Type B pancreatic cell (in vitro differentiated cells): ENCODE measurements at places on chromosomes 16 and 17. TPM values are rescaled to one million over a fixed set of nuclear protein-coding genes. Genes with fewer than 3 reads are reported as not detected.

Gene ZMYND15
- total RNA-seq = 0.70 and 1.4 TPM in 2 replicates

Gene KRTAP9-2
- not detected in 2 replicates for total RNA-seq

Gene P2RX1
- 0.36 TPM in 1 of 2 replicates, not detected in the other for total RNA-seq

Gene KRTAP2-1
- total RNA-seq = not detected in 2 replicates

Gene FAM234A
- total RNA-seq = 125 and 143 TPM in 2 replicates

Gene ATP2C2
- 12.2 and 19.3 TPM in 2 replicates for total RNA-seq

Gene TNFSF13
- 2.4 and 3.5 TPM in 2 replicates for total RNA-seq

Gene TBC1D3C
- not detected in 2 replicates for total RNA-seq

Gene KRT31
- total RNA-seq = 0.79 TPM in 1 of 2 replicates, not detected in the other

DNA sequence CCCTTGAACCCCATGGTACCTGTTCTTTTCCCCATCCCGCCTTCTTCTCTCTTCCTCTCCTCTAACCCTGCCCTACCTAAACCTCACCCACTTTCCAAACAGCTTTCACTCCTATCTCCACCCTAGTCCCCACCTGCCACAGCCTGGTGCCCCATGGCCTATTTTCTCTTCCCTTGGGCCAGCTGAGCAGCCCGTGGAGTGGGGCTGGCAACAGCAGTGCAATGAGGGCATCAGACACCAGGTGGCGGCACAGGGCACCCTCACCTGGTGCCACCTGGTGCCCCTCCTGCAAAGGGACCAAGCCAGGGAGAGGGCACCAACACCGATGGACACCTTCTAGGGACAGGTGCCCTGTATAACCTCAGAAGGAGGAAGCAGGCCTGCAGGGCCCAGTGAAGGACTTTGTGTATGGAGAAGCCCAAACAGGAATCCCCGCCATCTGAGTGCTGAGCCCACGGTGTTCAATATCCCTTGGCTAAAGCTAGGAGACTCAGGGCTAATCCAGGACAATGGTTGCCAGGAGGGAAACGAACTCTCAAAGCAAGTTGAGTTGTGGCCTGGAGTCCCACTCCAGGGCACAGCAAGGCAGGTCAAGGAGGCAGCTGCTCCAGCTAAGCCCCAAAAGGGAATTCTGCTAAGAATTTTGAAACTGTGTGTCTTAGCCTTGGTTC lies 4.0 kb upstream of the ABCC3 start:
- DNase-seq = no peak

DNA sequence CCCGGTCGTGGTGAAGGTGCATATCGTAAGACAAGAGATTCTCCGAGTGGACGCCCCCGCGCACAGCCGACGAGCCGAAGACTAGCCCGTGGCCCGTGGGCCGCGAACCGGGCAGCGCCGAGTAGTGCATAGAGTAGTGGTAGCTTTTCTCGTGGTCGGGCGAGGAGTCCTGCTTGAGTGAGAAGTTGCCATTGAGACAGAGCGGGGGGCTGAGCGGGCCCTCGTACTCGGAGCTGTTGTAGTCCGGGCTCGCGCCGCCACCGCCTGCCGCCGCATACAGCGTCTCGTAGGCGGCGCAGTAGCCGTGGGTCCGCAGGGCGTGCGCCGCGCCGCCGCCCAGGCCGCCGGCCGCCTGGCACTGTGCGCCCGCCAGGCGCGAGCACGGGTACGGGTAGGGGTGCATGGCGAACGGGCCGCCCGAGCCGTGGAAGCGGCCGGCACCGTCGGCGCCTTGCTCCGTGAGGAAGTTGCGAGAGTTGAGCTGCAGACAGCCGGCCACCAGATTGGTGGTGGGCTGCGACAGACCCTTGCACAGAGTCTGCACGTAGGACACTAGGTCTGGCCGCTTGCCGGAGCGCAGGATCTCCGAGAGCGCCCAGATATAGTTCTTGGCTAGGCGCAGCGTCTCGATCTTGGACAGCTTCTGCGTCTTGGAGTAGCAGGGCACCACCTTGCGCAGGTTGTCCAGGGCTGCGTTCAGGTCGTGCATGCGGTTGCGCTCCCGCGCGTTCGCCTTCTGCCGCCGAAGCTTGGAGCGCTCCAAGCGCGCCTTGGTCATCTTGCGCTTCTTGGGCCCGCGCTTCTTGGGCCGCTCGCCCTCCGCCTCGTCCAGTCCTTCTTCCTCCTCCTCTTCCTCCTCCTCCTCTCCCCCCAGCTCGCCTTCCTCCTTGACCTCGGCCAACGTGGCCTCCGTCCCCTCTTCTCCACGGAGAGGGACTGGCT lies 2.0 kb downstream of the NEUROD2 start:
- DNase-seq = no peak

DNA sequence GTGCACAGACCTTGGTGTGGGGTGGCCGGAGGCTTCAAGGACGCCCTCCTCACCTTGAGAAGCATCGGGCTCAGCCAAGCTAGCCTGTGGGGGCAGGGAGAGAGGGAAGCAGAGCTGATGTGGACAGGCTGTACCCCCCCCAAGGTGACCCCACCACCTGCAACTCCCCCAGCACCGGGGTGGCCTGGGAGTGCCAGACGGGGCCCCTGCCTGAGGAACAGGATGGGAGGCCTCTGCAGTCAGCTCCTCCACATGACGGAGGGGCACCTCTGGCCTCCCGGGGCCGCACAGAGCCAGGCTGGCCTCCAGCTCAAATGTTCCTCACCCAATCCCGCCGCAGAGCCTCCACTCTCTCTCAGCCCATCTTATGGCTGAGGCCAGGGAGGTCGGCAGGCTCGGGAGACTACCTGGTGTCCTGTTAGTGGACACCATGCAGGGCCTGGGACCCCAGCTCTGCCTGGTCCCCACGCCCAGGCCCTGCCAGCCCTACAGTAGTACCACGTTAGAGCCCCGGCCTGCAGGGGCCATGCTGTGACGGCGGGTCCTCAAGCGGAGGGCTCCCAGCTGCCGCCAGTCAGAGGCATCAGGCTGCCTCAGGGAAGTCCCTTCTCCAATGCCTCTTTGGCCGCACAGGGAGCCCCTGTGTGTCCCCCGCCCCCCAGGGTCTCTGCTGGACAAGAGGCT lies 19.4 kb upstream of the SLC38A10 start:
- DNase-seq = no peak

DNA sequence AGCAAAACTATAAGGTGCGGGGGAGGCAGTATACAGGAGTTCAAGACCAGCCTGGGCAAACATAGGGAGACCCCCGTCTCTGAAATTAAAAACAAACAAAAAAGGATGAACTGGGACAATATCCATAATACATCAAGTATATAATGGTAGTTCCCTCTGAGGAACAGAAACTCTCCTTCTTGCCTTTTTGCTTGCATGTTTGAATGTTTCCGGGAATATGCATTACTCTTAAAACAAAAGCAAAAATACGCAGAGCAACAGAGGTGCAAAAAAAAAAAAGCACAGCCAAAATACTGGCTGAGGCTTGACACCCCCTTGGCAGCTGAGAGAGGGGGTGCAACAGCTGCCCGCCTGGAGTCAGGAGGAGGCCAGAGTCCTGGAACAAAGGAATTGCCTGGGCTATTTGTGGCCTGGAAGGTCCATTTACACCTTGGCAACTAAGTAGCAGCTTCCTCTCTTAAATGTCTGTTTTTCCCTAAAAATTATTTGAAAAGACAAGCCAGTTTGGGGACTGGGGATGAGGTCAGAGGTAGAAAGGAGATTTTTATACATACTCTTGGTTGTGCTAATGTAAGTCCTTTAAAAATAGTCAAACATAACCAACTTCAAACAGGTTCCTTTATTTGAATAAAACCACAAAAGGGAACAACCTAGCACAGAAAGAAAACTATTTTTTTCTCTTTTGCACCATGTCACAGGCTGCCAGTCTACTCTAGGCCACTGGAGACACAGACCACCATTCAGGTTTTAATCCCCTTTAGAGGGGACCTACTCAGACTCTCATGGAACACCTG lies 19.5 kb downstream of the USP7 start:
- no peak for DNase-seq

- DNase-seq = no peak
These were observed 340.7 kb downstream of the SNX29 start for GRCh38 chr16:12317121-12317810.

- no peak for DNase-seq
These were observed at the start of gene SPPL2C for GRCh38 chr17:45844695-45845375. Gene SPPL2C, plus strand, starts transcription at chr17:45844881. Its CDS starts 26 bp downstream, at chr17:45844907.

GRCh38 chr16:24540602-24541210 lies 1.3 kb downstream of the RBBP6 start:
- no peak for DNase-seq

- DNase-seq = no peak
These were observed 24.3 kb downstream of the CDK12 start for GRCh38 chr17:39485555-39485954.

- DNase-seq = no peak
These were observed 128.3 kb downstream of the AXIN2 start for GRCh38 chr17:65433157-65433556.

DNA sequence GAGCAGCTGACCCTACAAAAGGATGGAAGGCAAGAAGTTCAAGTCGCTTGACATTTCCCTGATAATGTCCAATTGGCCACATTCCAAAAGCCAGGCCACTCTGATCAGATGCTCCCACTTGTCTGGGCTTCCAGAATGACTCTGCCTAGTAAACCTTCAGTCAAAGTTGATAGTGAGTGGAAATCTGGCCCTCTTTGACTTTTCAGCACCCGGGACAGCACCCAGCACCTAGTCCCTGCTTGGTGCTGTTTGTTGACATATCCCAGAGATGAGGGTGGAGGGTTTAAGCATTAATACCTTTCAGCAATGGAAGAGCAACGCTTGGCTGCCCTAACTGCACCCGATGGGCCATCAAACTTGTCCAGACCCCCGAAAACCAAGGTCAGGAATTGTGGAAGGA lies 131.3 kb downstream of the AIPL1 start:
- no peak for DNase-seq

GRCh38 chr17:82204831-82205719 lies 7.6 kb downstream of the CCDC57 start:
- DNase-seq = no peak

GRCh38 chr17:5299383-5299782 lies 17.3 kb downstream of the RABEP1 start:
- no peak for DNase-seq

GRCh38 chr16:4618645-4619418 lies 4.1 kb upstream of the UBALD1 start:
- DNase-seq = no peak

DNA sequence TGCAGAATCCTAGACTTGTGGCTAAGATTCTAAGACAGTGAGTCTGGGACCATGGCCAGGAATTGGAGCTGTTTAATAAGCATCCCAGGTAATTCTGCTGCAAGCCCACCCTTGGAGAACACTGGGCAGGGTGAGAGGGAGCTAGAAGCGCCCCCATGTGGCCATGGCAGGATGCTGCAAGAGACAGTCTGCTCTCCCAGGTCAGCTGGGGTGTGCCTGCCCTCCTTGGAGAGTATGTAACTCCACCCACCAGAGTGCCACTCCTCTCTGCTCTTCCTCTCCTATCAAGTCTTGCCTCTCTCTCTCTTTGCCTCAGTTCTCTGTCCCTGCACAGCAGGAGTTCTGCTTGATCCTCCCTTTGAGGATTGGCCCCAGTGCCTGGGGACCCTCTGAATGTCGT lies 14.9 kb downstream of the RCVRN start:
- DNase-seq = no peak

- no peak for DNase-seq
These were observed 26.7 kb downstream of the CDK12 start for GRCh38 chr17:39487946-39488345.

DNA sequence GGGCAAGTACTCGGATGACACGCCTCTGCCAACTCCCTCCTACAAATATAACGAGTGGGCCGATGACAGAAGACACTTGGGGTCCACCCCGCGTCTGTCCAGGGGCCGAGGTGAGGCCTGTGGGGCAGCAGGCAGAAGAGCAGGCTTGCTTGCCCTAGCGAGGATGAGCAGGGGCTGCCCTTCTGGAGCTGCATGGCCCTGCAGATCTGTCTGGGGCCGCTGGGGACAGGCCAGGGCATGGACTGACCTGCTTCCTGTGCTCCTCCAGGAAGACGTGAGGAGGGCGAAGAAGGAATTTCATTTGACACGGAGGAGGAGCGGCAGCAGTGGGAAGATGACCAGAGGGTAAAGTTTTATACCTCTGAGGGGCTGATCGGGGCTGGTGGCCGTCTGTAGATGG lies 5.3 kb downstream of the DHX38 start:
- no peak for DNase-seq

GRCh38 chr16:13995194-13995593 lies 75.2 kb downstream of the ERCC4 start:
- no peak for DNase-seq

GRCh38 chr17:70235252-70235651 lies 65.9 kb downstream of the KCNJ2 start:
- no peak for DNase-seq

GRCh38 chr16:89599451-89599858 lies 14.0 kb upstream of the DPEP1 start:
- no peak for DNase-seq

- no peak for DNase-seq
These were observed 25.0 kb upstream of the KCNJ16 start for GRCh38 chr17:70049801-70050591.

- no peak for DNase-seq
These were observed 2.3 kb upstream of the CCDC182 start for GRCh38 chr17:57747221-57748017.

- no peak for DNase-seq
These were observed 5.8 kb upstream of the RAB11FIP4 start for GRCh38 chr17:31385428-31386285.

DNA sequence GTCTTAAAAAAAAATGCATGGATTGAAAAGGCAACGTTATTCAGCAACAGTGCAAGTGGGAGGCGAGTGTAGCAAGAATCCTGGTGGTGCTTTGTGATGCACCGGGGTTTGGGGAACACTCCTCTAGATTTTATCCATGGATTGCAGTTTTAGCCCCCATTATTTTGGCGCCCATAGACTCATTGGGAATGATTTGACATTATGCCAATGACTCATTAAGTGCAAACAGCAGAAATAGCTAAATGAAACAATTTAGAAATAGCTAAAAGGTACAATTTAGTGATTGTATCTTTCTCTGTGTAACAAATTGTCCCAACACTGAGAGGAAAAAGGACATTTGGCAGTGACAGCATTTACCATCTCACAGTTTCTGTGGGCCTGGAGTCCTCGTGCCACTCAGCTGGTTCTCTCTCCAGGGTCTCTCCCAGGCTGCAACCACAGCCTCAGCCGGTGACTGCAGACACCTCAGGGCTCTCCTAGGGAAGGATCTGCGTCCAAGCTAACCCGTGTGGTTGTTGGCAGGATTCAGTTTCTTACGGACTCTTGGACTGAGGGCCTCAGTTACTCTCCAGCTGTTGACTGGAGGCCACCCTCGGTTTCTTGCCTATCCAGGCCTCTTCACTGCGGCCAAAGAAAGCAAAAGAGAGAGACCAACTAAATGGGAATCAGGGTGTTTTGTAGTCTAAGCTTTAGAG lies 398.7 kb downstream of the SNX29 start:
- no peak for DNase-seq
